ENCODE measurements at places on chromosomes 4 and X.

DNA sequence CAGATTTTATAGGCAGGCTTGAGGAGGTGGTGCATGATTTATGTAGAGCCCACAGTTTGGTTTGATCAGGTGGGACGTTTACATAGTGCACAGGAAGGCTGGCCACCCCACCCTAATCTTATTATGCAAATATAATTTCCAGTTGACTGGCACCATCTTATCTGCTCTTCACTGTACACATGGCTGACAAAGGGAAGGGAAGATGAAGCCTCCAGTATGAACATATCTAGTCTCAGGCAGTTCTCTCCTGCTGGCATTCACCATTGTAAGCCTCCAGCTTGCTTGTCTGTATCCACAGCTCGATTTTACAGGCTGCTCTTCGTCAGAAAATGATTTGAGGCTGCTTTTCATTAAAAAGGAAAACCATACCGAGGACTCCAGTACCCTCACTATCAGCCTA is 278.3 kb downstream of the TECRL start:
- DNase-seq: no peak

DNA sequence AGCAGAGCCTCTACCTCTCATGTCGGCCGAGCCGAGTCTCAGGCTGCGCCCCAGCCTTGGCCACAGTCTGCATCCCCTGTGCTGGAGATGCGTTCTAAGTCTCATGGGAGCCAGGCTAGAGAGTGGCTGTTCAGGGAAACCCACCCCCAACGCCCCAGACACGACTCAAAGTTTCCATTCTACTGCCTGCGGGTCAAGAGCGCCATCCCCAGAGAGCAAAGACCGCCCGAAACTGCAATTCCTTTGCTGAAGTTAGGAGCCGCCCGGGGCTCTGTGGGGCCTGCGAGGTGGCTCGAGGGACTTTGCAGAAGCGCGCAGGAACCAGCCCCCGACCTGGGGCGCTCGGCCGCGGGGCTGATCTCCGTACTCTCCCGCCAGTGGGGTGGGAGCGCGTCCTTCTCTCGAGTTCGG is 10.0 kb upstream of the ELF4 start:
- DNase-seq: no peak

DNA sequence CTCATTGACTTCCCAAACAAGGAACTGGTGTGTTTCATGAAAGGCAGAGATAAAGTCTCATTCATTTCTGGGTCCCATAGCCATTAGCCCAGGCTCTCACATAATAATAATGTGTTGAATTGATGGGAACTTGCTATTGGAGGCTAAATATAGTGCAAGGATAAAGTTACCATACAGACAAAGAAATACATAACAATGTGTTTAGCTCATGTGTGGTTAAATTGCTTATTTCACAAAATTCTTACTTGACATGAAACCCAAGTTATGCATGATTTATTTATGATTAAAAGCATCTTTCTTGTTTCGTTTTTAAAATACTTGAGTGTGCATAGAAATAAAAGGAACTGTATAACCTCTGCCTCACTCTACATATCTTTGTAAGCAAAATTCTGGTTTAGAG is 37.3 kb upstream of the LPAR4 start:
- no peak for DNase-seq

- no peak for DNase-seq
These were observed 41.8 kb downstream of the RBM47 start for GRCh38 chr4:40587826-40588225.

DNA sequence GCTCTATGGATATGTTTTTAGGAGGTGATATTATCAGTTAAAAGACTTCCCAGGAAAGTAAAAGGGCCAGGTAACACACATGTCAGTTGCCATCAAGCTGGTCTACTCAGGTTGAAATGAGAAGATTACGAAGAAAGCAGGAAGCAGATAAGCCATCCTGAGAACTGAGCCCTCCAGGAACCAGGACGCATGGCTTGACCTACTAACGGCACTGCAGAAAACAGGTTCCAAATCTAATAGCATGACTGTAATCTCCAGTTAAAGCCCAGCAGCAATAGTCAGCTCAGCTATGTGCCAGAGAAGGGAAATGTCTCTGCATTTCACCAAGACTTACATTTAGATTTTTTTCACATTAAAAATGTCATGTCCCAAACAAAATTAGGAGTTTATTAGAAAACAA is 77.9 kb downstream of the APBB2 start:
- no peak for DNase-seq

DNA sequence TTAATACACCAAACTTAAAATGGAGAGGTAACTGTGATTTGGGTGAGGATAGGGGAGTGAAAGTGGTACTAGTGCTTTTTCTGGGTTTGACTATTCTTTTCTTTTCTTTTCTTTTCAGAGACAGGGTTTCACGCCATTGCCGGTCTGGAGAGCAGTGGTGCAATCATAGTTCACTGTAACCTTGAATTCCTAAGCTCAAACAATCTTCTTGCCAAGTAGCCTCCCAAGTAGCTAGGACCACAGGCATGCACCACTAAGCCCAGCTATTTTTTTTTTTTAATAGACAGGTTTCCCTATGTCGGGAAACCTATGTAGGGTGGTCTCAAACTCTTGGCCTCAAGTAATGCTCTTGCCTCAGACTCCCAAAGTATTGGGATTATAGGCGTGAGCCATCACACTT is 3.0 kb upstream of the ARMCX4 start:
- DNase-seq: no peak

DNA sequence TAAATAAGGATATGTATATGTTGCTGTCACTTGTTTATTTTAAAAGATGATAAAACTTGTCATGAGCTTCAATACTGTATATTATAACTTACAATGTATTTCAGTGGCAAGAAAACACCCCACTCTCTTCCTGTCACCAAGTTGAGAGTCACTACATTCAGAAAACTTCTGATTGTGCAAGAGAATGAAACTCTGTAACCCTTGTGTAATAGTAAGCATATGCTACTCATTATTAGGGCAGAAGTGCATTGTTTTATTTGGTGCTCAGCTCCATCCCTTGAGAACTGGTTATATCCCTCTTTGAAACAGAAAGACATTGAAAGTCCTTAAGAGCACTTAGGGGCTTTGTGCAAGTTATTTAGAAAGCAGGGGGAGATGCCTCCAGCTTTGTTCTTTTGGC is 594.5 kb downstream of the ARAP2 start:
- no peak for DNase-seq

GRCh38 chr4:127155116-127155515 is 477.6 kb upstream of the INTU start:
- DNase-seq: no peak

DNA sequence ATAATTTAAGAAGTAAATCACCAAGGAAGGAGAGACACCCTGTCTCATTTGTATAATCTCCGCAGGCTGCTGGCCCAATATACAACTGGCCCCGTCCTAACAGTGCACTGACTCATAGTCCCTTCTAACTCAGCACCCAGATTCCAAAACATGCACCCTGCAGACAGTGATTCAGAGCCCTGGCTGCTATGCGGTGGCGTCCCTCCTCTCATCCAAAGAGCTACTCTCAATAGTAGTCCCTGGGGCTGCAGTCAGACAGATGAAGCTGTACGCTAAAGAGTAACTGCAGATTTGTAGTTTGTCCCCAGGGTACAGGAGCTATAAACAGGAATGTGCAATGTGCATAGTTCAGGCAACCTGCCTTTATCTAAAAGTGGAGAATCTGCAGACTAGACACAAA is 23.0 kb downstream of the GABRA3 start:
- DNase-seq: no peak

Data from activated T-helper 2 cell treated with anti-CD3 and anti-CD28 coated beads, Interferon-gamma antibody, Interleukin-2, Interleukin-4, amounts not matched to agents 10 μg/mL and 5 μg/mL and 100 μg/mL, durations not matched to agents 14 hours and 24 hours and 36 hours (primary cell).